Amygdala (tissue), 56 donors: ENCODE measurements at places on chromosomes 12 and 14.

DNA sequence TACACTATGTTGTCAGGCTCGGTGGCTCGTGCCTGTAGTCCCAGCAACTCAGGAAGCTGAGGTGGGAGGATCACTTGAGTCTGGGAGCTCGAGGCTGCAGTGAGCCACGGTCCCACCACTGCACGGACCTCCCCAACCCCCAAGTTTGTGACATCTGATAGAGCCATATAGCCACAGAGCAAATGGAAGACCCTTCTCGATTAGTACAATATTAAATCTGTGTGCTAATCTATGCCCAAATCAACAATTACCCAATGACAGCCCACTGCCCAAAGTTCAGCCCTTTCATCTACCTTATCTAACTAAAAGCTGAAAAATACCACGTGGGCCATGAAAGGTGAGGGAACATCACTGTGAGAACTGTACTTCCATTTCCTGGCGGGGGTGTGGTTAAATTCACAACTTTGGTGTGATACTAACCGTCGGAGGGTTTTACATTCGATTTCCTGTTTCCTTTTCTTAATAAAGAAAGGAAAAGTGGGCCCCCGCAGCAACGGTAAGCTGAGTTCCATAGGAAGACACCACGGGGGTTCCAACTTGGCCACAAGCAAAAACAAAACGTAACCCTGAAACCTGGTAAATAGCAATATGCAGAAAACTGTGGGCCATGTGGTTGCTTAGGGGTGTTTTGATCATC is 31.2 kb upstream of the FOS start:
- no peak for DNase-seq

- DNase-seq = peak; percentile 44
These were observed 31.3 kb upstream of the SMUG1 start for GRCh38 chr12:54220092-54220557.

GRCh38 chr12:82937151-82937550 is 250.4 kb downstream of the TMTC2 start:
- DNase-seq = no peak

GRCh38 chr12:90947869-90948268 is 7.1 kb downstream of the CCER1 start:
- DNase-seq = no peak

GRCh38 chr14:75068294-75069120 is 934 bp upstream of the ZC2HC1C start:
- no peak for DNase-seq

- DNase-seq = no peak
These were observed 1.8 kb upstream of the KRT82 start for GRCh38 chr12:52407918-52408317.

GRCh38 chr12:15720295-15720694 is 68.9 kb downstream of the EPS8 start:
- no peak for DNase-seq

- DNase-seq = peak; percentile 54
These were observed 24.5 kb downstream of the FIGNL2 start for GRCh38 chr12:51823875-51824565.

DNA sequence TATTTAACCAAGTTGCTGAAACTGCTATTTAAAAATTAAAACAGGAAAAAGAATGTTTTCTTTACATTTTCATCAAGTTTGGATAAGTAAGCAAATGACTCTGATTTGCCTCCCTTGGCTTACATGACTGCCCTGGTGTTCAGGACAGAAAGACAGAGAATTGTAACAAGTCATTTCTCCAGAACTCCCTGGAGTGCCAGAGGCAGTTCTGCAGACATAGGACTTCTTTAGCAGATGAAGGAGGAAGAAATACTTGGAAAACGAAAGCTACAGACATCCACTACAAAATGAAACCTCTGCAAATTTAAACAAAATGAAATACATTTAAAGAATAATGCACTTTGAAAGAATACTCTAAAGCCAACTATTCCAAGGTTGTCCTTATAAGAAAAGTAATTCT is 253.9 kb downstream of the LRFN5 start:
- DNase-seq = no peak

GRCh38 chr14:96088074-96088473 is 48.9 kb downstream of the C14orf132 start:
- no peak for DNase-seq

GRCh38 chr12:25653487-25654175 is 100.5 kb upstream of the LMNTD1 start:
- peak; percentile 52 for DNase-seq

DNA sequence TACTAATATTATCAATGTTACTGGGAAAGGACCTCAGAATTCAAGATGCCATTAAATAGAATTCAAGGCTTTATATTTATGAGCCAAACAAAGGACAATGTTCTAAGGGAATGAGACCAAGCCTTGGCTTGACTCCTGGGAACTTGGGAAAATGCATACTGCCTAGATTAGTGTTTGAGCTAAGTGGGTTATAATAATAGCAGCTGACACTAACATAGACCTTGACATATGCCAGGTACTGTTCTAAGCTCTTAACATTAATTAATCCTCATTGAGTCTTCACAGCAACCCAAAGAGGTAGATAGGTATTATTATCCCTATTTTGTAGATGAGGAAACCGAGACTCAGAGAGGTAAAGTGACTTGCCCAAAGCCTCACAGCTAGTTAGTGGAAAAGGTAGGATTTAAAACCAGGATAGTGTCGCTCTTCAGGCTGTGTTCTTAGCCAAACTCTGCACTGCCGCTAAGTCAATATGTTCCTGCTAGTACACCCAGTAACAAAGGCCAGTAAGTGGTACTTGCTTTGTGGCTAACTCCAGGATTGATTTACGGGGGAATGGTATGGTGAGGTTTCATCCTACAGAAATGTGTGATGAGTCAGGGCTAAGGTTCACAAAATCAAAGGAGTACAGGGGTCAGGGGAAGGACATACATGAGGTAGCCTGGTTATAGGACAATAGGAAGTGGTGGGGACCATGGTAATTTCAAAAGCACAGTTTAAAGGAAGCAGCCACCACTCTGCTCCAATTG is 35.8 kb upstream of the PRKAB1 start:
- no peak for DNase-seq
